ENCODE measurements at places on chromosomes 3 and 15.

DNA sequence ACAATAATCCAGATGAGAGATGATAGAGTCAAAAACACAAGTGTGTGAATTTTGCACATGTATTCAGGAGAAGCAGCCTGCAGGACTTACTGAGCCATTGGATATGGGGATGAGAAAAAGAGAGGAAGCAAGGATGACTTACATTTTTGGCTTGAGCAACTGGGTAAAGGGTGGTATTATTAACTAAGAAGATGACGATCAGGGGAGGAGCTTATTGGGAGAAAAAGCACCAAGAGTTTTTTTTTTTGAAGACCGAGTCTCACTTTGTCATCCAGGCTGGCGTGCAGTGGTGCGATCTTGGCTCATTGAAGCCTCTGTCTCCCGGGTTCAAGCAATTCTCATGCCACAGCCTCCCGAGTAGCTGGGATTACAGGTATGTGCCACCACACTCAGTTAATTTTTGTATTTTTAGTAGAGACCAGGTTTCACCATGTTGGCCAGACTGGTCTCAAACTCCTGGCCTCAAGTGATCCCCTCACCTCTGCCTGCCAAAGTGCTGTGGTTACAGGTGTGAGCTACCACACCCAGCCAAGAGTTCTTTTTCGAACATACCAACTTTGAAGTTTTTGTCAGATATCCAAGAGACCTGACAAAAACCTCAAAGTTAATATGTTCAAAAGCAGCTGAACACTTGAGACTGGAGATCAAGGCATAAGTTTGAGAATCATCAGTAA lies 14.8 kb upstream of the SH3BP5 start:
- DNase-seq, result peak; percentile 13

GRCh38 chr3:26090589-26090988 lies 300.7 kb downstream of the OXSM start:
- DNase-seq, result no peak

DNA sequence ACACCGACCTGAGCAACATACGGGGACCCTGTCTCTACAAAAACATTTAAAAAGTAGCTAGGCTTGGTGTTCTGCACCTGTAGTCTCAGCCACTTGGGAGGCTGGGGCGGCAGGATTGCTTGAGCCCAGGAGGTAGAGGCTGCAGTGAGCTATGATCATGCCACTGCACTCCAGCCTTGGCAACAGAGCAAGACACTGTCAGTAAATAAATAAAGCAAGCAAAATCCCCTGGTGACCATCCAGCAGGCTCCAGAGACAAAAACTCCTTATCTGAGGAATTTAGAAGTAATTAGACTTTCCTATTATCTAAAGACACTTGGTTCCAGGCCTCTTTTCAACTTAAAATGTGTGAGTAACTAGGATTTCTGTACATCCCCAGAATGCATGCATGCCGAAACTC lies 29.5 kb upstream of the ZNF774 start:
- DNase-seq, result no peak

- DNase-seq, result no peak
Measured at GRCh38 chr3:133840055-133840737, 34.6 kb downstream of the SRPRB start.

- DNase-seq, result no peak
Measured at GRCh38 chr3:11532931-11533391, 110.8 kb downstream of the VGLL4 start.

- DNase-seq, result no peak
Measured at GRCh38 chr3:177438596-177439220, 241.4 kb upstream of the TBL1XR1 start.
